ENCODE measurements at places on chromosomes 1 and 21.

DNA sequence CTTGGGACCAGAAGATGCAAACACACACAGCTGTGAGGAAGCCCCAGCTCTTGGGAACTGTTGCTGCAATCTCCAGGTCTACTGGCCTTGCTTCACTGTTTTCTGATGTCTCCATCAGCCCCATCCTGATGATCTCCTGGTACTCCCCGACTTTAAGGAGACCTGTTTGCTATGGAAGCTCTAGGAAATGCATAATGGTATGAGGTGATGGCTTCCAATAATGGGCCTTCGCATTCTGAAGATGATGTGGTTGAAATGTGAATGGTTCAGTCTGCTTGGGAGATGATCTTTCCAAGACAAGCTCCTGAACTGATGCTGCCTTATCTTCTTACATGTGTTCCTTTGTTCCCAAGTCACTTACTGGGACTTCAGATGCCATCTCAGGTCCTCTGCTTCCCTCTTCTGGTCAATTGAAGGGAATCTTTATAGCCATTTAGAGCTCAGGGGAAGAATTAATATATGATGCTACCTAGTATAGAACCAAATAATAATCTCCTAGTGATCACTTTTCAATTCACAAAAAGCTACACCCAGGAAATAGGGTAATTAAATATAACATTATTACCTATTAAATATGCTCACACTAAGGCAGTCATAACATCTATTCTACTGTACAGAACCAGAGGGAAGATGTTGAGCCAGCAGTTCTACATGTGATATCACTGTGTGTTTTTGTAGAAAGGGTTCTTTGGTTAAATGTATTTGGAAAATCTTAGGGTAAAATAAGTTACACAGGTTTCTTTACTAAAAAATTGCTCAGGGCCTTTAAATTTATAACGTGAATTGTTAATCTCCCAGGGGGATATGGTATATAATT, 73.9 kb upstream of the VTCN1 start:
- peak; percentile 70 for DNase-seq

- DNase-seq: peak; percentile 15
Observed at GRCh38 chr1:246448373-246448772, 58.7 kb downstream of the SMYD3 start.

GRCh38 chr1:93219443-93219842, 38.9 kb downstream of the CCDC18 start:
- DNase-seq: no peak

DNA sequence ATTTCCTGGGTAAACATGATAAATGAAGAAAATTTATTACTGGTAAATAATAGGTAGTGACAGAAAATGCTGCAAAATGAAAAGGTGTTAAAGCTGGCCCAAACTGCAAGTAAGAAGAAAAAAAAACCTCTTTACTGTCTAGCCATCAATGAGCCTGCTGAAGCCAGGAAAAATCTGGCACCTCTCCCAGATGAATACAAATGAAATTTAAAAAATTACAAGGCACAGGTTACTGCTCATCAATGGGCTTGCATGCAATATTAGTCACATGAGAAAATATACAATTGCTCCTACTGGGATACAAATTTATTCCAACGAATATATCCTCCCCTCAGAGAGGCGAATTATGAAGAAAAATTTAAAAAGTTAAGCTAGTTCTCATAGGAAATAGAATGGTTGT, 1422.5 kb downstream of the KCNT2 start:
- DNase-seq: no peak

DNA sequence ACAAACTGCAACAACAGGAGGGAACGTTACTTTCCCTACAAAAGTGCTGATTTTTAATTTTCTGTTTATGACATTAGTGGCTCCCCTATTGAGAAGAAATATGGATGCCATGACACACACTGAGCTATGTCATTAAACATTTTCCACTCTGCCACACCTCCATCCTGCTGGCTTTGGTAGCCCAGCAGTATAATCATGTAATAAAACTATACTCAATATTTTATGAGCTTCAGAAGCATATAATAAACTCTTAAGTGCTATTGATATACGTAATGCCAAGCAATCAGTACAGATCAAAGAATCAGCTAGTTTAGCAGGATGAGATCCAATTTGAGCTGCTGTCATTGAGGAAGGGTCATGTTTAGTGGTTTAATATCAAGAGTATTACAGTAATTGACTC, 141.3 kb upstream of the LRRC7 start:
- DNase-seq: no peak

Data from fibroblast of skin of back (primary cell).